ENCODE measurements at places on chromosomes 3 and 15.

DNA sequence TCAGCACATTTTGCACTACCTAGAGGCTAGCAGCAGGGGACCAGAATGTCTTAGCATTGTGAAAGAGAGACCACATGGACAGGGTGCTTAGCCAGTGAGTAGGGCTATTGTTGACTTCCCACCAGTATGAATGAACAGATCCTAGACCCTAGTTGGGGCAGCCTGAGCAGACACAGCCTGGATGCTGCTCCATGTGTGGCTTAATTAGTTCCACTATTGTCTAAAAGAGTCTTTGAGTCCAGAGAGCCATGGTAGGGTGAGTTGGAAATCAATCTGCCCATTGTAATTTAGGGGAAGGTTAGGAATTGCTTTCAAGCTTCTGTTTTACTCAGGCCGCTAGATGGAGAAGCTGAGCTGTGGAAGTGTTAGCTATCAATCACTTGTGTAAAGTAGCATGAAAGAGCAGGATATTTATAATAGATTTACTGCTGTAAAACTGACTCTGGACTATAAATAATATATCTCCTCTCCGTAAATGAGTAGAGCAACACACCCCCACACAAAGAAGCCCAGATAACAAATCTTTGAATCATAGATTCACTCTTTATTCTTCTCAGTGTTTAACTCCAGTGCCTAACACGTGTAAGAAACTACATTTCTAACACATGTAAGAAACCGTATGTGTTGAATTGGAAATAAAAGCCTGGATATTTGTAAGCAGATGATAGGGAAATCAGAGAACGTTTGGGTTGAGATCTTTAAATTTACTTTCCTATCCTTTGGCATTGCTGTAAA lies 4.1 kb upstream of the GCSAM start:
- DNase-seq: no peak

DNA sequence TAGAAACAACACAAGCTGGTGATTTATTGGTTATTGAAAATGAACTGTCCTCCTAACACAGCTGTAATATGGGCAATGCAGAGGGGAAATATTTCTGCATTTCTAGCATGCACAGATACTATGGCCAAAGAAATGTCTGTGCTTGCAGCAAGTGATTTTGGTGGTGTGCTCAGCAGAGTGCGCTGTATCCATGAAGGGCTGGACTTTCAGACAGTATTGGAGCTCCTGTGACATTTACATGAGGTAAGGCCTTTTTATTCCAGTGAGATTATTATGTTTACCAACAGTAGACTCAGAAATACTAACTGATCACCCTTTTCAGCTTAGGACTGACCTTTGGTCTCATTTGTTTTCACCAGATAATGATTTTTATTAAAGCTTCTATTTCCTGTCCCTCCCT lies 1302.6 kb upstream of the EPHA6 start:
- DNase-seq: no peak

GRCh38 chr15:62112616-62113593 lies 46.1 kb downstream of the C2CD4A start:
- DNase-seq: no peak

- DNase-seq: no peak
Observed at GRCh38 chr3:177878192-177878591, 658.0 kb upstream of the KCNMB2 start.
